ENCODE measurements at places on chromosomes 1 and 21.
A peak's percentile ranks its signal among the peaks of the same experiment; 100 is the strongest.

- peak; percentile 59 for DNase-seq
These were observed 758 bp downstream of the RAD54L start for GRCh38 chr1:46248122-46248920.

DNA sequence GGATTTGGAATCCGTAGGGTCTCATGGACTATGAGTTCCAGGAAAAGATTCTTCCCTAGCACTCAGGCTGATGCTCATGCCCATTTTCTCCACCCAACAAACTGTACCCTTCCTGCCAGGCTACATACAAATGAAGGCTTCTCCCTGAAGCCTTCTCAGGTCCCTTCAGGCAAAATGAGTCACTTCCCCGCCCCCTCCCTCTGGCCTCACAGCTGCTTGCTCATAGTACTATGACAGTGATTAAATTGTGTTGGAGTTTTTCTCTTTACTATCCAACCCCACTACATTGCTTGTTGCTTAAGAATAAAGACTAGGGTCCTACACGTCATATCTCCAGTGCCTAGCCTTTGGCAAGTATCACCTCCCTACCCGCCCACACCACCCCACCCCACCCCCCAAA, 207.6 kb upstream of the NFIA start:
- DNase-seq = no peak

DNA sequence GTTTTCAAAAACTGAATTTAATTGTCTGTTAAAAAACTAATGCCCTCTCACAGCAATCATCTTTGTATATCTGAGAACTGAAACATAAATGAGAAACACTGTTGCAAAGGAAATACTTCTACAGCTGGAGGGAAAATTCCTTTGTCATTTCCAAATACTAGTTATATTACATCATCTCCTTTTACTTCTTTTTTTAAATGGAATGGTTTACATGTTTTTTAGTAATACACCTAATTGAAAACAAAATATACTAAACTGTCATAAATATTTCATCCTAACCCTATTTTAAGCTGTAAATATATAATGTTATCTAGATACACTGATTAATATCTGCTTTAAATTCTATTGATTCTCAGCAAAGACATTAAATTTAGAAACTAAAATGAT, 19.1 kb downstream of the CDC42BPA start:
- no peak for DNase-seq

- peak; percentile 84 for DNase-seq
These were observed 573 bp downstream of the KLHL21 start for GRCh38 chr1:6601923-6602668.

- no peak for DNase-seq
These were observed 40.5 kb downstream of the CD34 start for GRCh38 chr1:207870306-207871031.

GRCh38 chr1:225866061-225866837, 15.9 kb downstream of the TMEM63A start:
- no peak for DNase-seq

- no peak for DNase-seq
These were observed 101.0 kb upstream of the CASZ1 start for GRCh38 chr1:10897321-10897980.

- DNase-seq = no peak
These were observed 13.4 kb downstream of the RAP1GAP start for GRCh38 chr1:21655748-21656147.

- DNase-seq = no peak
These were observed 15.6 kb downstream of the SPSB1 start for GRCh38 chr1:9308236-9308785.

- no peak for DNase-seq
These were observed 185.8 kb downstream of the HS2ST1 start for GRCh38 chr1:87100271-87100670.

- no peak for DNase-seq
These were observed 550.0 kb downstream of the KIF26B start for GRCh38 chr1:245704765-245705164.

GRCh38 chr21:45364468-45365185, 40.3 kb upstream of the COL18A1 start:
- no peak for DNase-seq

DNA sequence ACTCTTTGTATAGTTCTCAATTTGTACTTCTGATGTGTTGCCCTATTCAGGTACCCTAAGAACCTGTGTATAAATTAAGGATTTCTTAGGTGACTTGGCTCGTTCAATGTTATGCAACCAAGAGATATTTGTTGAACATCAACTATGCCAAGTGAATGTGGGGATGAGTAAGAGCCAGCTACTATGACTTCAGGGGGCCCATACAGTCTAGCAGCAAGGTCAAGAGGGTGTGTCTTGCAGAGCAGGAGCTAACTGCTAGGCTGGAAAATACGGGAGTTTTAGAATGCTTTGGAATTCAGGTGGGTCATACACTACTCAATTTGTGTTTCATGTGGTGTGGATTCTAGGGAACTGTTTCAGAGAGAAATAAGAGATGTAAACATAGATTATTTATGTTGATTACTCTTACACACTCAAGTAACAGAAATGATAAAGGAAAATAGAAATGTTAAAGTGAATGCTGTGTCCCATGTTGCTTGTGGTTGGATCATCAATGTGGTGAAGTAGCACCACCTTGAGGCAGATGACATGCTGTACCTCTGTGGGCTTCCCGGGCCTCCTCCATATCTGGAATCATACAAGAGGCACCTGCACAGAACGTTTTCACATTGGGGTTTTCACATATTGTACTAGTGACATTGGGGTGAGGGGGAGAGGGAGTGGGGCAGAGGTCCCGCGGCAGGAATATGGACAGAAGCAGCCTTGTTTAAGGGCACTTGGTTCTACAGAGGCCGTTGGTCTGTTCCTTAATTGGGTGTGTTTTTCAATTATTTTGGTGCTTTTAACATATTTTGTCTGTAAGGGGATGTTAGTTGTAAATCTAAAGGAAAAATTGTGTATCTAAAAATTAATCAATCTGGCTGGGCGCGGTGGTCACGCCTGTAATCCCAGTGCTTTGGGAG, 12.4 kb downstream of the ARPC5 start:
- DNase-seq = peak; percentile 87

DNA sequence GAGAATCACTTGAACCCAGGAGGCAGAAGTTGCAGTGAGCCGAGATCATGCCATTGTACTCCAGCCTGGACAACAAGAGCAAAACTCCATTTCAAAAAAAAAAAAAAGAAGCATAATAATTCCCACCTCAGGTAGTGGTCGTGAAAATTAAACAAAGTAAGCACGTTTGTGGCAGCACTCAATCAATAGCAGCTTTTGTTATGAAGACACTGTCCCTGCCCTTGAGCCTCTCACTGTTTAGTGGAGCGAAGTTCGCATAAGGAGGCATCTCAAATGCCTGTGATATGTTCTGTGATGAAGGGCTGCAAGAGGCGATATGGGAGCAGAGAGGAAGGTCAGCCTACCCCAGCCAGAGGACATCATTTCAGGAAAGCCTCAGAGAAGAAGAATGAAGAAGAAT, 43.8 kb upstream of the RASAL2 start:
- no peak for DNase-seq

DNA sequence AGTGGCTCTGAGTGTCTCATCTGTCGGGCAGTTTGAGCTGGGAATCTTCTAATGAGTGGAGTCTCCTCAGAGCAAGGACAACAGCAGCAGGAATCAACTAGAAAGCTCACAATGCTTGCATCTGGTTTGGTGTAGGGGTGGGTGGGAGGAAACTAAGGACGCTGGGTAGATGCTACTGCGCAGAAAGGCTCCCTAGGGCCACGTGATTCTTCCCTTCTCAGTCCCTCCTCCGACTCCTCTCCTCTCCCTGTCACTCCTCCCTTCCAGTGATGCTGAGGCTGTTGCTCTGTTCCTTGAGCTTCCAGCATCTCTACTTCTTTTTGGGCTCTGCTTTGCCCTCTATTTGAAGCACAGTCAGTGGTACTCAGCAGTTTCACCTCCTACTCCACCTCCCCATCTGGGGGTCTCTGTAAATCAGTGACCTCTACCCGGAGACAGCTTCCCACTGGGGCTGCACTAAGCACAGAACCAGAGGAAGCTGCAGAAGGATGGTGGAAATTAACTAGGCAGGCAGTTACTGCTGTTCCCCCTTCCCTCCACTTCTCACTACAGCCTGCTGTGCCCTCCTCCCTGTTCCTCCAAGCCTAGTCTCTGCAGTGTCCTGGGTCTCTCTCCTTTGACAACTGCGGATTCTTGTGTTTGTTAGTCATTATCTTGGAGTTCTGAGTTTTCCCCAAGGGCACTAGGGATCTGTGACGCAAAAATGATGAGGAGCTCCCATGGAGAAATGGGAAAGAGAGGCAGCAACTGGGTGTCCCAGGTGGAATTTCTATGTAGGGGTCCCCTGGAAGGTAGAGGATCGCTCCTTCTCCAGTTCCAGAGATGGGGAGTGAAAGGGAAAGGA, 5.8 kb downstream of the LINGO4 start:
- no peak for DNase-seq

- DNase-seq = no peak
These were observed 159.3 kb downstream of the TSEN15 start for GRCh38 chr1:184210862-184211261.

- no peak for DNase-seq
These were observed 27.0 kb downstream of the PCNX2 start for GRCh38 chr1:233268389-233269022.

GRCh38 chr21:46314441-46315020, 9.1 kb downstream of the C21orf58 start:
- DNase-seq = no peak

GRCh38 chr21:22355949-22356348, 1357.7 kb downstream of the NCAM2 start:
- no peak for DNase-seq

DNA sequence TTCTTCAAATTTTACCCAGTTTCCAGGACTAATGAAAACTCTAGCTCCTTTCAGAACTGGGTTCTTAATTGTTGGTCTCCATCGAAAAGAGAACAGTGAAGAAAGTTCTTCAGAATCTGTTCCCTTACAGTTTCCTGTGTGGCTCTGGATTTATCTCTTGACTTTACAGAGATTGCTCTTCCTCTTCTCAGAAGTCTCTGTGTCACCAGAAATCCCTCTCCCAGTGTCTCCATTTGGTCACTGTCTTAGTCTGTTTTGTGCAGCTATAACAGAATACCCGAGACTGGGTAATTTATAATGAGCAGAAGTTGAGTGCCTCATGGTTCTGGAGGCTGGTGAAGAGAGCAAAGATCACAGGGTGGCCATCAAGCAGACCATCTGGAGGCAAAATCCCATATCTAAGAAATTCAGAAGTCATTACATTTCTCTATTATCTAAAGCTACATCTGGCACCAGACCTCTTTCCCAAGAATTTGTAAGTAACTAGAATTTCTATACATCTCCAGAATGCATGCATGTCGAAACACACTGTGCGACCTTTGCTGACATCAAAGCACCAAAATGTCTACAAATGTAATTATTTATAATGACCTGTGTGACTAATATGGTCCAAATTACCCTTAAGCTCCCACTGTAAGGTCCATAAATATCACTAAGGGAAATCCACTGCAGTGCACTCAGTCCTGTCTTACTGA, 65.4 kb upstream of the KRTAP19-8 start:
- DNase-seq = no peak

GRCh38 chr21:31289702-31290101, 54.4 kb downstream of the TIAM1 start:
- DNase-seq = no peak

DNA sequence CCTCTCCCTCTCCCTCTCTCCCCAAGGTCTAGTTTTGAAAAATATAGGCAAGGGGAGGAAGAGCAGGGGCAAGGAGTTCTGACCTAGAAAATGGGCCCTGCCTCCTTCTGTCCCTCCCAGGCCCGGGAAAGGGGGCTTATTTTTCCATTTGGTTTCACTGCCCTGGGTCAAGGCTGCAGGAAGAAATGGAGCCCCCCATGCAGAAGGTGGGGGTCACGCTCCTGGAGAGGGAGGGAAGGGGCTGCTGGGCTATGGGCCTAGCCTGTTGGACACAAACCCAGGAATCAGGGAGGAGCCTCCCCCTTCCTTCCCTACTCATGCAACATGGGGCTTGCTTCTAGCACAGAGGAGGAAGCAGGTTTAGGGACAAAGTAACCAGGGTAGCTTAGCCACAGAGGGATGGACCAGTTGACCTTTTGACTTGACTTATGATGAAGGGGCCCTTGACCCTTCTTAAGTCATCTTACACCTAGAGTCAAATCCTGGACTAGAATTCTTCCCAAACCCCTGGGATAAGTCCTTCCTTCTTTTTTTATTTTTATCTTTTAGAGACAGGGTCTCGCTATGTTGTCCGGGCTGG, 70.4 kb upstream of the SSBP3 start:
- no peak for DNase-seq

DNA sequence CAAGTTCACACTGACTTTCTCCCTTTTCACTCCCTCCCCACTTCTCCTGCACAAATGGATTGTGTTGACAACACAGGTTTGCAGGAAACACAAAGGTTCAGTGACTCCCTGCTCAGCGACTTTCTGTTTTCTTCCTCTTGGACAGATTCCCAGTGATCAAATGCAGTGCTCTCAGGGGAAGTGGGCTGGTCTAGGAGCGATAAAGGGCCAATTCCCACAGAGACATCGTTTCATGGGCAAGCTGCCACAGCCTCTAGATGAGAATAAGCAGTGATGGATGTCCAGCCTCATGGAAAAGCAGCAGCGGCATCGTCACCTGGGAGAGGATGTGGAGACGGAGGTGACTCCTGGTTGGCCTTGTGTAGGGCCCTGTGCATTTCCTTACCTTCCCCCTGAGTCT, 30.6 kb downstream of the FYB2 start:
- no peak for DNase-seq

DNA sequence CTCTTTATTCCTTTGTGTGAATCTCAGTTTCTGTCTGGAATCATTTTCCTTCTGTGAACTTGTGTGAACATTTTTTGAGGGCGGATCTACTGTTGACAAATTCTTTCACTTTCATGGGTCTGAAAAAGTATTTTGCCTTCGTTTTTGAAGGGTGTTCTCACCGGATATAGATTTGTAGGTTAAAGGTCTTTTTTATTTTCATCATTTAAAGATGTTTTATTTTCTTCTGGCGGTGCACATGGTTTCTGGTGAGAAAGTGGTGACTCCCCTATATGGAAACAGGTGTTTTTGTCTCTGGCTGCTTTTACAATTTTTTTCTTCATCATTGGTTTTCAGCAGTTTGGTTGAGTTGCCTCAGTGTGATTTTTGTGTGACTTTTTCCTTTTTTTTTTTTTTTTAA, 94.9 kb downstream of the DYRK1A start:
- no peak for DNase-seq

DNA sequence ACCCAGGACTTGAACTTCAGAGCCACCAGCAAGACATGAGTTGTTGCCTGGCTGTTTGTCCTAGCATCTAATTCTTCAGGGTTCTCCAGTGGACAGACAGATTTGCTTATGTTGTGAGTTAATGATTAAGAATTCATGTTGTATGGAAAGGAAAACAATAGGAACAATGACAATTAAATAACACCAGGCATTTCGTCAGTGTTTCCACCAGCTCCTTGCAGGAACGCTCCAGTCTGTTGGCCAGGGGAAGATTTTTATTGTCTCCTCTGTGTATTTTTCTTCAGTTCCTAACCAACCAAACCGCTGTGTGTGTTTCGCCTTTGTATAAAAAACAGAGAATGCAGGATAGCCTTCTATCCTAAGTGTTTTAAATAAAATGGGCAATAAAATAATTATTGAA, 64.4 kb upstream of the PTGFR start:
- no peak for DNase-seq

- DNase-seq = no peak
These were observed 38.8 kb downstream of the ST6GALNAC5 start for GRCh38 chr1:76905876-76906595.
